ENCODE measurements at places on chromosomes 11 and 22.

DNA sequence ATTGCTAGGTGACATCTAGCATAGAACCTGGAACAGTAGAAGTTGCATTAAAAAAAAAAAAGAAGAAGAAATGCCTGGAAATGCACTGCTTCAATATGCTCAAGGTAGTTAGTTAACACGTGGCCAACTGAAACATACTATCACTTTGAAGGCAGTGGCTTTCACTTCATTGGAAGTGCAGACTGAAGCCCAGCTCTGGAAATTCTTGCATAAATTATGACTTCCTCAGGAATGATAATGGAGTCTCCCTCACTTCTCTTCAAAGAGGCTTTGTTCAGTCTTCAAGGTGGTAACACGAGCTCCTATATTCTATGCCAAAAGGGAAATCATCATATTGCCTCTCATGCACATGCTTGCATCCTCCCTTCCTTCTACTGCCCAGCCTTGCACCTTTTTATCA is 715.9 kb upstream of the API5 start:
- DNase-seq, result no peak

DNA sequence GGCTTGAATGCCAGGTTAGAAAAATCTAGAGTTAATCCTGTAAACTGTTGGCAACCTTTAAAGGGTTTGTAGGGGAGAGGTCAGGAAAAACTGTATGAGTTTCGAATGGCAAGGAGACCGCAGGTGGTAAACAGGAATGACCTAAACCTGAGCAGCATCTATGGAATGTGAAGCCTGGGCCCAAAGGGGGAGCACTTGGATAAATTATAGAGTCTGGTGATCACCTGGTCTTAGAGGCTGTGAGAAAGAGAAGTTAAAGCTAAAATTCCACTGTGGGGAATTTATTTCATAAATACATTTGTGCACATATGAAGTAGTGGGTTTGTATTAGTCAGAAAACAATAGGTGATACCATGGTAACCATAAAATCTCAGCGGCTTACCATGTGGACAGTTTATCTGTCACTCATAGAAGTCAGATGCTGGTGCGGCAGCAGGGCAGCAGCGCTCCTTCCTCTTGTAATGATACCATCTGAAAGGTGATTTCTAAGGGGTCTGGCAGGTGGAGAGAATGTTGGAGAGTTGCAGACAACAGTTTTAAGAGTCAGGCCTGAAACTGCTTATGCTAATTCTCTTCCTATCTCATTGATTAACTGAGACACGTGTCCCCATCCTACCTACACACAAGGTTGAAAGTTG is 1104.4 kb upstream of the CCDC90B start:
- no peak for DNase-seq

DNA sequence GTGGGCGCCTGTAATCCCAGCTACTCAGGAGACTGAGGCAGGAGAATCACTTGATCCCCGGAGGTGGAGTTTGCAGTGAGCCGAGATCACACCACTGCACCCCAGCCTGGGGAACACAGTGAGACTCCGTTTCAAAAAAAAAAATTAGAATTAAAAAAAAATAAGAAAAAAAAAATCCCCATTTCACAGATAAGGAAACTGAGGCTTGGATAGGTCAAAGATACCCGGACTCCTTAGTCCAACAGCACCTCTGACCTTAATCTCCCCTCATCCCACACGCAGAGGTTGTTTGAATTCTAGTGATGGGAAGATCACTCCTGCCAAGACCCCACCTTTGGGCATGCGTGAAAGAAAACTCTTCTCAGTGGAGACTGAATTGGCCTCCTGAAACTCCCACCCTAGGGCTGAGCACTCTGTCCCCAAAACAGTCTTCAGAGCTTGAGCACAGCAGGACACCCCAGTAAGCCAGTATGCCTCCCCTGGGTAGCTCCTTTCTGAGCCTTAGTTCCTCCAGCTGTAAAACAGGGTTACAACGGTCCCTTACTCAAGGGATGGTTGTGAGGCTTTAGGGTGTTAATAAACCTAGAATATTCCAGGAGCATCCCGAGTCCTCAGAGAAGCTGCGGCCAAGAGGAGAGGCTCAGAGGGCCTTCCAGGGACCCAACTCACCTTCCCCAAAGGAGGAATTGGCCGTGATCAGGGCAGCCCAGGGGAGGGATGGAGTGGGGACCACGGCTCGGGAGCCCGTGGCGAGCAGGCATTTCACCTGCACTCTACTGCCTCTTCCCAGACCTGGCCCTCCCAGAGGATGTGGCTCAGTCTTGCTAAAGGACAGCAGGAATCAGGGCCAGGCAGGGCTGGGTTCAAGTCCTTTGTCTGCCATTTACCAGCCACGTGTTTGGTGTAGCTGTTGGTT is 73.3 kb downstream of the NFAM1 start:
- no peak for DNase-seq

DNA sequence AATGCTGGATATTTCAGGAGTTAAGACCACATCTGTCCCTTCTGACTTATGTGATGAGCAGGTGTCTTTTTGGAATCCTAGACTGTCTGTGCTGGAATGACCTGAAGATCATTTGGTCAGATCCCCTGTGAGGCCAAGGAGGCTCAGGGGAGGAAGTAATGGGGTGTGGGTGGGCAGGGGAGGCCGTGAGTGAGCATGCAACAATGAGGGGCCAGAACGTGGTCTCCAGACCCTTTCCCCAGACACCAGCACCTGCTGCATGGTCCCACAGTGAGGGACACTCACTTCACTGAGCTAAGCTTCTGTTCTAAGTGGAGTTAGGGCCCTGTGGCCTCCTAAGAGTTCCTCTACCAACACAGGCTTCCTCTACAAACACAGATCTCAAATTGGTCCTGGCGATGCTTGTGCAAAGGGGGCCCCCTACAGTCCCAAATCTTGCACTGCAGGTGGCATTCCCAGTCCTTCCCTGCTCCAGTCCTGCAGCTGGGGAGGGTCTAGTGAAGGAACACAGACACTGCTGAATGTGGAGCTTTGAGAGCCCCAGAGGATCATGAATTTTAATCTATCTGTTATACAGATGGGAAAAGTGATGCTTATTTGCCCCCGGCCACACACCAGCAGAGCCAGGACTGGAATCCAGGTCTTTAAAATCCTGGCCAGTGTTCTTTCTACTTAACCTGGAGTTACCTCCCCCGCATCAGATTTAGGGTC is 7.4 kb downstream of the USP2 start:
- peak; percentile 38 for DNase-seq

GRCh38 chr22:32204040-32204855 is 625 bp downstream of the RFPL2 start:
- DNase-seq, result no peak

GRCh38 chr11:61445516-61445915 is 15.6 kb downstream of the SDHAF2 start:
- DNase-seq, result no peak

GRCh38 chr11:124069429-124070401 is 28.6 kb upstream of the OR10G7 start:
- DNase-seq, result peak; percentile 10

- no peak for DNase-seq
Observed at GRCh38 chr11:75469785-75470405, 36.9 kb upstream of the KLHL35 start.

- no peak for DNase-seq
Observed at GRCh38 chr22:30289980-30290313, 642 bp upstream of the CASTOR1 start.

DNA sequence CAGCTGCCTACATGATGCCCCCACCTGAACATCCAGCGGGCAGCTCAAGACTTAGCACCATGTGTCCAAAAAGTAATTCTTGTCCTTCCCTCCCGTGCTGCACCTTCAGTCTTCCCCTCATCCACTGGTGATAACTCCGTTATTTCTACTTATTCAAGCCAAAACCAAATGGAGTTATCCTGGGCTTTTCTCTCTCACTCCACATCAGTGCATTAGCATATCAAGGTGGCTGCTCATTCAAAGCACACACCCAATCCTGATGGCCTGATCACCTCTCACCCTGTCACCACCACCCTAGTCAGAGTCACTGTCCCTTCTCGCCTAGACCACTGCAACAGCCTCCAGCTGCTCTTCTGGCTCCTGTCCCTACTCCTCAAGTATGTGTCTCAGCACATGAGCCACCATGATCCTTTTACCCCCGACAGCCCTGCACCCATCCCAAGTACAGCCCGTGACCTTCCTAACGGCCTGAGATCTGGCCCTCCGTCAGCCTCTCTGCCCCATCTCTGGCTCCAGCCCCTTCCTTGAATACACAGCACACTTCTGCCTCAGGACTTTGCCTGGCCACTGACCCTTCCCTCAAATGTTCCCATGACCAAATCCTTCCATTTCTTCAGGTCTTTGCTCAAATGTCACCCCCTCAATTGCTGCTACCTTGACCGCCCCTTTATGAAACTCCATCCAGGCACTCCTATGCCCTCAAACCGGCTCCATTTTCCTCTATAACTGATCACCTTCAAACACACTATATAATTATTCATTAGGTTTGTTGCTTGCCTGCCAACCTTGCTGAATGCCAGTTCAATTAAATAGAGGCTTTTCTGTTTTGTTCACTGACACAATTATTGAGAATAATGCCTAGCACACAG is 19.7 kb upstream of the SLC25A1 start:
- no peak for DNase-seq

DNA sequence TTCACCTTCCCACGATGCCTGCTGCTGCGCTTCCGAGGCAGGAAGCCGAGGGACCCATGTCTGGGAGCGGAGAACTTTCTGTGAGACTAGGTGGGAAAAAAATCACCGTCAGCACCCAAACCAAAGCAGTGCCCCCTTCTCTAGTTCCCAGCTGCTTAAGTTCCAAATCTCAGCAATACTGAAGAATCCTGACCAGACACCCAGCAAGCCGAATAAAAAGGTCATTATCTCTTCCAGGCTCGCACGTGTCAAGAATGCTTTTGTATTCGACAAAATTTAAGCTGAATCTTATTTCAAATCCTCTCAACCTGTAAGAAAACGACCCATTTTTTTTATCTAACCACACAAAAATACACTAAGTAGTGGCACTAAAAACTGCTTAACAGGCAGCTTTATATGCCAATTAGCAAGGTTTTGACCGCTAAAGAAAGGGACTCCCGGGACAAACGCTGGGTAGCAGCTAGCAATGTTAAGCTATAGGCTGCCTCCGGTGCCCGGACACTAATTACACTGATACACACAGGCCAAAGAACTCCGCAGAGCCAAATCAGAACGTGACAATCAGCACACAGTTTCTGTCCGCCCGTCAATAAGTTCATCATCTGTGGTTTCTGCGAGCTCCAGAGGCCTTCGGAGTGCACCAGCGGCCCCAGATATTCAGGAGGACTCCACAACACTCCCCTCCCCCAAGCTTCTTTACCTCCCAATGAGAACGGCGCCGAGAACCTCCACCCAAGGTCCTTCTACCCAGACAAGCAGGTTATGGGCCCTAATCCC is 728 bp downstream of the RPL3 start:
- peak; percentile 36 for DNase-seq

DNA sequence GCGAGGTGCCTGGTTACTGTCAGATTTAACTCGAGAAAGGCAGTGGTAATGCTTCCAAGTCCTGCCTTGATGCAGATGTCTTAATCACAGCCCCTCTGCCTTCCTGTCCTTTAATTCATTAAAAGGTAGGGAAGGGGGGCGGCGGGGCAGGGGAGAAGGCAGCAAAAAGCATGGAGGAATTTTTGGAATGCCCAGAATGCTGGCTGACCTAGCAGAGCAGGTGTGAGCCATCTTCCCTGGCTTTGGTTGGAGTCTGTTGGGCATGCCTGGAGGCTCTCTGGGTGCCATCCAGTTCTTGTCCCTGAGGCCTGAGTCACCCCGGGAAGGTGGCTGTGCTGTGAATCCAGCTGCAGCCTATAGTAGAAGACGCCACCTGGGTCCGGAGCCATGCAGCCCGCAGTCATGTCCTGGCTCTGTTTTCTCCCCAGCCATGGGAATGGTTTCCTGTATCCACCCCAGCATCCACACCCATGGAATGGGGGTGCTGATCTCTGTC is 15.6 kb downstream of the KIAA1671 start:
- DNase-seq, result no peak

DNA sequence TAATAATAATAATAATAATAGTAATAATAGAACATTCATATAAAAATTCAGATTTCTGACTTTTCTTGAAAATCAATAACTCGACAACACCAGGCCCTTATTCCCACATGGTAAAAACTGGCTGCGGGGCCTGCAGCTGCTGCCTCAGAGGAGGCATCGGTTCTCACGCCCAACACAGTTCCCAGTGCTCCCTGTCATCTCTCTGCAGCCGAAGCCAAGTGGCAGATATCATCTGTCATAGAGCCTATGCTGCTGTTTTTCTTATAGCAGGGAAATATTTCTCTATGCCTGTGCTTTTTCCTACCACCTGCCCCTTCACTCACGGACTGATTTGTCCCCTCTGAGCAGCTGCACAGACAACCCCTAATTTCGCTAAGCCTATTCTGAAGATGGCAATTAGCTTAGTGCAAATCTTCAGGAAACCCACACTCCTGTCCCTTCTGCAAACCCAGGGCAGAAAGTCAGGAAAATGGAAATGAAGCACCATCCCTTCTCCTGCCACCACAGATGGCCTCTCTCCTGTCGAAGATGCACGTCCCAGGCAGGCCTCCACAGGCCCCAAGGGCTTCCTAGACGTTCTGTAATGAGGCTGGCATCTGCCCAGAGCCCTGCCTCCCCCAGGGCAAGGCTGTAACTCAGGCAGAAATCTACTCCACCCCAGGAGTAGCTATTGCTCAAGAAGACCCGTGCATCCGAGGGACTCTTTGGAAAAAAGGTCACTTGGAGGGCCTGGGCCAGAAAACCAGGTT is 66.7 kb downstream of the SYN3 start:
- DNase-seq, result no peak

GRCh38 chr11:28598531-28598930 is 490.3 kb downstream of the METTL15 start:
- DNase-seq, result no peak

DNA sequence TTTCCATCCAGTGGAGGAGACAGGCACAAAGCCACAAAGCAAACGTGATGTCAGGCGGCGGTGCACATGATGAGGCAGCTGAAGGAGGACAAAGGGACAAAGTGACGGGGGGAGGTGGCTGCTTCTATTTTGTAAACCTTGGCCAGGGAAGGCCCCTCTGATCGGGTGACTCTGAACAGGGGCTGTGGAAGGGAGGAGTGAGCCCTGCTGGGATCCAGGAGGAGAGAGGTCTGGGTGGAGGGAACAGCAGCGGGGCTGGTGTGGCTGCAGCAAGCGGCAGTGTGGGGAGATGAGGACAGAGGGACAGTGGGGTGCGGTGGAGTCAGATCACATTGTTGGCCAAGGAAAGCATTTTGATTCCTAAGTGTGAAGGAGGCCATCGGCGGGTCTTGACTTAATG is 36.7 kb downstream of the SHISAL1 start:
- DNase-seq, result no peak

GRCh38 chr11:46277313-46277621 is 195 bp upstream of the CREB3L1 start:
- no peak for DNase-seq

DNA sequence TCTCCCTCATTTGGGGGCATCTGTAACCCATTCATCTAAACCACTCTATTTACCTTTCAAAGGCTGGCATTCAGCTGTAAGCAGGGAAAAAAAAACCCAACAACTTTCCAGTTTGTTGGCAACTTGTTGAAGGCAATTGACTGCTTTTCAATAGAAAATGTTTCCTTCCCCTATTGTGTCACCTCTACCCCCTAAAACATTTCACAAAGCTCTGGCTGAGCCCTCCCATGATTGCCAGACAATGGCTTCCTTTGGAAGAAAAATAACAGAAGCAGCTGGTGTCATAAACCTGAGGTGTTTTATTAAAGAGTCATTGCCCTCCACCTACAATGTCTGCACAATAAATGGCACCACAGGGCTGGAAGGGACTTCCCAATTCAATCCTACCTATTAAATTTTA is 22.1 kb upstream of the PSMA1 start:
- no peak for DNase-seq
